Mucosa of gallbladder (tissue), 1 donor: ENCODE measurements at places on chromosomes 1 and 21. TPM values are rescaled to one million over a fixed set of nuclear protein-coding genes. Genes with fewer than 3 reads are reported as not detected.

- no peak for DNase-seq
These were observed 99.2 kb downstream of the LHX8 start for GRCh38 chr1:75233302-75233929.

The NCMAP gene
- total RNA-seq: 27.2 TPM

GRCh38 chr1:77847621-77848080, 40.8 kb upstream of the NEXN start:
- DNase-seq: no peak

DNA sequence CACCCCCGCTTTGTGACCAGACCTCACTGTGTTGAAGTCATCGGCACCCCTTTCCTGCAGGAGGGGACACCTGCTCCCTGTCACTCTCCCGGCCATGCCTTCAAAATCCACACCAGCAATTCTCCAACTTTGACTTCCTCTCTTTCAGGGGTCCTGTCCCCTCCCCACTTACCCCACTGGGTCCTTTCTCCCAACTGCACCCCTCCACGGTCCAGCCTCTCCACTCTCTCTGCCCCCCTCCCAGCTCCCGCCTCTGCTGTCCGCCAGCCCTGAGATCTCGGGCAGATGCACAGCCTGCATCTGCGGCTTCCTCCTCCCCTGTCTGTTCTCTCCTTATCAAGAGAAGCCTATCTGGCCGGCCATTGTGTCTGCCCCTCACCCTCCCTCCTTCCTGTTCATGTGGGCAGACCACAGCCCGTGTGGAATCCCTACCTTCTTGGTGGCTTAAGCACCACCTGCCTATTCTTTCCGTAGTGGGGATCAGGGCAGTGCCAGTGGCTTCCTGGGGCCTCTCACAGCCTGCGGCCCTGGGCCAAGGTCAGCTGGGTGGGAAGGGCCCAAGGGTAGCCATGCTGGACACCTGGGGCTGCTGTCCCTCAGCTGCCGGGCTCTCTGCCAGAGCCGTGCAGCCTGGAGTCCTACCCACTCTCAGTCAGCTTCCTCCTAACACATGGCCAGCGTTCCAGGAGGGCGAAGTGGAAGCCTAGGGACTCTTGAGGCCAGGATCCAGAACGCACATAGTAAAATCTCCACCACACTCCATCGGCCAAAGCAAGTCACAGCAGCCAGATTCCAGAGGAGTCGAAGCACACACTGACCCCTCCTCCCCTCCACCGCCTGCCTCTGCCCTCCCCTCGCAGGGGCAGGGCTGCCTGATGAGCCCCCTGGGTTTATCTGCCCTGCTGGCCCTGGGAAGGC, 5.1 kb upstream of the HES4 start:
- DNase-seq: peak; percentile 51

The ERICH3 gene
- total RNA-seq: 0.09 TPM

DNA sequence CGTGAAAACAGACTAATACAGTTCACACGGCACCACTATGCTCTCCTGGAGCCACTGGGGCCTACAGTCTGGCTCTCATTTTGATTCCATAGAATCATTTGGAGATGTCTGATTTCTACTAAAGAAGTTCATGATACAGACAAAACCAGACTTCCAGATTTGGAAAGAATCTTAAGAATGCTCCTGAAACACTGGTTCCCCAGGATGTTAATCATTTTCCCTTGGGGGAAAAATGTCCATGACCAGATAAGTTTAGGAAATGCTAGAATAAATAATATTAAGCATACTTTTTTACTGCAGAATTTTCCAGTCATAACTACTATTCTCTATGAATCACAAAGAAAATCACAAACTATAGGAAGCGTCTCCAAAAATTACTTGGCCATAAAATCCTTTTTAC, 63.0 kb upstream of the RGS7 start:
- DNase-seq: no peak

The LCA5L gene
- 2.7 TPM for total RNA-seq

The MYOC gene
- total RNA-seq: 2.4 TPM

The SPATA45 gene
- 0.60 TPM for total RNA-seq

The KIF14 gene
- 0.43 TPM for total RNA-seq

- no peak for DNase-seq
These were observed 66.2 kb downstream of the CD46 start for GRCh38 chr1:207817778-207818751.

GRCh38 chr1:48718116-48718630, 58.5 kb downstream of the BEND5 start:
- no peak for DNase-seq

The WNT4 gene
- total RNA-seq: 11.5 TPM
